ENCODE measurements at places on chromosomes 5 and 9.
A peak's percentile ranks its signal among the peaks of the same experiment; 100 is the strongest.

- H3K36me3 ChIP-seq, result no peaks in the 10 kb centered on the region
- no peaks in the 10 kb centered on the region for H3K4me1 ChIP-seq
- H3K27me3 ChIP-seq, result peaks cover 12% of the 10 kb centered on the region
- H3K27ac ChIP-seq, result no peak overlapping the region
- no peak for DNase-seq
Observed at GRCh38 chr5:36360307-36360706, 58.6 kb upstream of the RANBP3L start.

- DNase-seq, result no peak
- no peaks in the 10 kb centered on the region for H3K36me3 ChIP-seq
- no peak overlapping the region for H3K27ac ChIP-seq
- no peaks in the 10 kb centered on the region for H3K4me1 ChIP-seq
- no peaks in the 10 kb centered on the region for H3K27me3 ChIP-seq
- no peak overlapping the region for H3K4me3 ChIP-seq
Observed at GRCh38 chr9:21696411-21696871, 106.0 kb upstream of the MTAP start.

GRCh38 chr9:133987946-133988665 lies 4.0 kb downstream of the VAV2 start:
- no peak overlapping the region for H3K4me3 ChIP-seq
- H3K4me1 ChIP-seq, result no peaks in the 10 kb centered on the region
- no peaks in the 10 kb centered on the region for H3K27me3 ChIP-seq
- DNase-seq, result no peak
- H3K36me3 ChIP-seq, result no peaks in the 10 kb centered on the region
- H3K27ac ChIP-seq, result no peak overlapping the region

DNA sequence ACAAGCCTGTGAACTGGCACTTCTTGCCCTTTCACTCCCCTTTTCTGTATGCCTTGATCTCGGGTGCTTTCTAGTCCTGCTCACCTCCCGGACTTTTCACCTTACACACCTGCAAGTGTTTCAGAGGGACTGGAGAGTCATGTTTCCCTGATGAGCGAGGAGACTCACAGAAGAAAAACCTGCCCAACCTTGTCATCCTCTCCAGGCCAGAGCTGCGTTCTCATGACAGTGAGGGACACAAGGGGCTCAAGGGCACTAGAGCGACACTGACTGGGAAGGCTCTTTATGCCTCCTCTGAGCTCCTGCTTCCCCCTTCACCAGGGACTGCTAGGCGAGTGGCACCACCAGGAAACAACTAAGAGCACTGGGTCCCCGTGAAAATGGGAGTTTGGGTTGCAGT lies 376.9 kb upstream of the RPS23 start:
- H3K4me1 ChIP-seq, result peaks cover 32% of the 10 kb centered on the region
- H3K27ac ChIP-seq, result peak overlapping the region; percentile 36
- no peak for DNase-seq
- no peak overlapping the region for H3K4me3 ChIP-seq

GRCh38 chr5:74394916-74395880 lies 245.3 kb downstream of the ENC1 start:
- no peak overlapping the region for H3K4me3 ChIP-seq
- H3K4me1 ChIP-seq, result no peaks in the 10 kb centered on the region
- H3K27ac ChIP-seq, result no peak overlapping the region
- no peaks in the 10 kb centered on the region for H3K27me3 ChIP-seq
- H3K36me3 ChIP-seq, result no peaks in the 10 kb centered on the region
- no peak for DNase-seq

DNA sequence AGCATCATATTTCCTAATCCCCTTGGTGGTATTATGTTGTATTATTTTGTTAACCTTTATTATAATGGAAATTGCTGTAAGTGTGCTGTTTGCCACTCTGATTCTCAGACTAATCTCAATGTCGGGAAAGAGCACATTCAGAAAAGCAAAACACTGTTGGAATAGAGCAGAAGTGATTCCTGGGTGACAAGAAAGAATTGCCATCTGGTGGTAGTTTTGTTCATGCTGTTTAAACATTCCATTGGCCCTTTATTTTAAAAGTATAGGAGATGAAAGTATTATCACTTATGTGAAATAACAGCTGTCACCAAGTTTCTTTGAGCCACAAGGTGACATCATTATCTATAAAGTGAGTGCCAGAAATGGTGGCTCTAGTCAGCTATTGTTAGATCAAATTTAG lies 301.3 kb upstream of the SGCD start:
- H3K4me1 ChIP-seq, result no peaks in the 10 kb centered on the region
- H3K36me3 ChIP-seq, result no peaks in the 10 kb centered on the region
- H3K27ac ChIP-seq, result no peak overlapping the region
- H3K4me3 ChIP-seq, result no peak overlapping the region
- H3K27me3 ChIP-seq, result no peaks in the 10 kb centered on the region
- DNase-seq, result no peak

DNA sequence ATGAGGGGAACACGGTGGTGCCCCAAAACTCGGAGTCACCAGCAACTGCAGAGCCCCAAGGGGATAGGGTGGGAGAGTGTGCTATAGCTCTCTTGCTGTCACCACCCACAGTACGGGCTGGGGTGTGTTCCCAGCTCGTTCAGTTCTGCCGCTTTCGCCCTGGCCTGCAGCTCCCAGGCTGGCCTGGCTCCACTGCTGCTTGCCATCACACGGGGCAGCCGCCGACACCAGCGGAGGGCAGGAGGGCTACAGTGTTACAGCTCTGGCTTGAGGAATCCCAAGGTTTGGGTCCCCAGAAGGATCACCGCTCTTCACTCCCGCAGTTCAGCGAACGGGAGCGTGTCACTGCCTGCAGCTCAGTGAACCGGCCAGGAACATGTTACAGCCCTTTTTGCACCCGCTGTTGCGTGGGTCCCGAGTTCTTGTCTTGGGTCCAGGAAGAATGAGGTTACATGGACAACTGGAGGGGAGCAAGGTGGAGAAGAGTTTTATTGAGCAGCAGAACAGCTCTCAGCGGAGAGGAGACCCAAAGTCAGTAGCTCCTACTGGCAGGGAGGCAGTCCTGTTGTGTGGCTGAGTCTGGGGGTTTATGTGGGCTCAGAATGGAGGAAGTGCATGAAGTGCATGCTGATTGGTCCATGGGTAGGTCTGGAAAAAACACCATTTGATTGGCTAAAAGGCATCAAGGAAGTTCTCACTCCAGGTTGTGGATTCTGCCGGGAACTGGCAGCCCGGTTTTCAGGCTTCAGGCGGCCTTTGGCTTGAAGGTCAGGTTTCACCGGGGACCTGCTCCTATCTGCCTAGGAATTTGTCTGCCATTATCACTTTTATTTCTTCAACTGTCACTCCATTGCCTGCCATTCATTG lies 113.4 kb downstream of the EHMT1 start:
- H3K36me3 ChIP-seq, result peaks cover 74% of the 10 kb centered on the region
- no peak overlapping the region for H3K4me3 ChIP-seq
- H3K27ac ChIP-seq, result no peak overlapping the region
- no peaks in the 10 kb centered on the region for H3K4me1 ChIP-seq
- no peak for DNase-seq
- no peaks in the 10 kb centered on the region for H3K27me3 ChIP-seq

GRCh38 chr9:20582150-20582549 lies 40.1 kb downstream of the MLLT3 start:
- H3K36me3 ChIP-seq, result peaks cover 16% of the 10 kb centered on the region
- H3K4me1 ChIP-seq, result no peaks in the 10 kb centered on the region
- H3K27ac ChIP-seq, result no peak overlapping the region
- H3K27me3 ChIP-seq, result no peaks in the 10 kb centered on the region
- DNase-seq, result no peak
- no peak overlapping the region for H3K4me3 ChIP-seq

DNA sequence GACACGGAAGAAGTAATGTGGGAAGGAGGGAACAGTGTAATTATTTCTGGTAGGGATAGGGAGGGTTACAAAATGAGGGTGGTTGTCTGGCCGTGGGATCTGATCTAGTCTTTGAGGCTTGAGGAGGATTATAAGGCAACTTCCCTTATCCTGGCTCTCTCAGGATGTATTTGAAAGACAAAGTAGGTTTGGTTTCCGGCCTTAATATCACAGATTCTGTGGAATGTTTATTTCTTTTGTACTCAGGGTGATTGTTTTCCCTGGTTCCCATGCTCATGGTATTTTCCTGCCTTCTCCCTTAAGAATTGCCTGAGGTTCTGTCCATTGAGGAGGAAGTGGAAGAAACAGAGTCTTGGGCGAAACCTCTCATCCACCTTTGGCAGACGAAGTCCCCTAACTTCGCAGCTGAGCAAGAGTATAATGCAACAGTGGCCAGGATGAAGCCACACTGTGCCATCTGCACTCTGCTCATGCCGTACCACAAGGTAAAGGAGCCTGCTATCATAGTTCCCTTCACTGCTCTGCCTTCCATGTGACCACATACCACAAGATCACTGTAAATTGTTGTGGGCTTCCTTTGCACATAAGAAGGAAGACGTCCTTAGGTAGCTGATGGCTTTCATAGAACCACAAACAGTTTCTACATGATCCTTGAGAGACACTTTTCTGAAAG lies 253.8 kb downstream of the KDM4C start:
- peak; percentile 77 for DNase-seq
- H3K27me3 ChIP-seq, result no peaks in the 10 kb centered on the region
- H3K4me1 ChIP-seq, result peaks cover 22% of the 10 kb centered on the region
- H3K36me3 ChIP-seq, result peaks cover 21% of the 10 kb centered on the region
- H3K27ac ChIP-seq, result no peak overlapping the region

GRCh38 chr5:179974946-179975712 lies 67.4 kb upstream of the TBC1D9B start:
- H3K4me3 ChIP-seq, result no peak overlapping the region
- H3K36me3 ChIP-seq, result no peaks in the 10 kb centered on the region
- no peaks in the 10 kb centered on the region for H3K27me3 ChIP-seq
- no peak overlapping the region for H3K27ac ChIP-seq
- H3K4me1 ChIP-seq, result no peaks in the 10 kb centered on the region

- peak overlapping the region; percentile 97 for H3K27ac ChIP-seq
- no peaks in the 10 kb centered on the region for H3K36me3 ChIP-seq
- H3K4me3 ChIP-seq, result peak overlapping the region; percentile 92
- H3K4me1 ChIP-seq, result peaks cover 63% of the 10 kb centered on the region
- H3K27me3 ChIP-seq, result no peaks in the 10 kb centered on the region
Observed at GRCh38 chr5:109691996-109692395, 2.3 kb downstream of the MAN2A1 start.

DNA sequence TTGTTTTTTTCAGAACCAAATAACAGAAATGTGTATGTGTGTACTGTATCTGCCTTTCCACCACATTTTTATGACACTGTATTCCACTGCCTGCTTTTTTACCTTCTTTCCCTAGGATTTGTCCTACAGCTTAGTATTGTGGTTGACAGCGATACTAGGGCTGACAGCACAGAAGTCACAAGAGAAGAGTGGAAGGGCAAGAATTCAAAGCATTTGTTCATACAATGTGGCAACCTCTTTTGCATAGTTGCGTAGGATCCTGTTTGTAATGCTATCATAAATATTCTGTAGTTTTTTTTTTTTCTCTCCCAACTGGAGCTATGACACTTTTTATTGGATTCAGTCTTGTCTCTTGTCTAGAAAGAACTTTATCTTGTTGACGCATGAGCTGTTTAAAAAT lies 5.6 kb upstream of the BNIP1 start:
- H3K4me3 ChIP-seq, result no peak overlapping the region
- H3K27me3 ChIP-seq, result no peaks in the 10 kb centered on the region
- H3K27ac ChIP-seq, result no peak overlapping the region
- peaks cover 1% of the 10 kb centered on the region for H3K36me3 ChIP-seq

- no peak for DNase-seq
- no peak overlapping the region for H3K27ac ChIP-seq
- H3K4me3 ChIP-seq, result no peak overlapping the region
- no peaks in the 10 kb centered on the region for H3K4me1 ChIP-seq
- H3K27me3 ChIP-seq, result no peaks in the 10 kb centered on the region
Observed at GRCh38 chr5:98121036-98121936, 652.2 kb upstream of the RGMB start.

- DNase-seq, result no peak
- no peak overlapping the region for H3K4me3 ChIP-seq
- H3K4me1 ChIP-seq, result peaks cover 6% of the 10 kb centered on the region
- H3K27ac ChIP-seq, result no peak overlapping the region
- no peaks in the 10 kb centered on the region for H3K27me3 ChIP-seq
- H3K36me3 ChIP-seq, result no peaks in the 10 kb centered on the region
Observed at GRCh38 chr9:134454476-134454857, 128.2 kb downstream of the RXRA start.

DNA sequence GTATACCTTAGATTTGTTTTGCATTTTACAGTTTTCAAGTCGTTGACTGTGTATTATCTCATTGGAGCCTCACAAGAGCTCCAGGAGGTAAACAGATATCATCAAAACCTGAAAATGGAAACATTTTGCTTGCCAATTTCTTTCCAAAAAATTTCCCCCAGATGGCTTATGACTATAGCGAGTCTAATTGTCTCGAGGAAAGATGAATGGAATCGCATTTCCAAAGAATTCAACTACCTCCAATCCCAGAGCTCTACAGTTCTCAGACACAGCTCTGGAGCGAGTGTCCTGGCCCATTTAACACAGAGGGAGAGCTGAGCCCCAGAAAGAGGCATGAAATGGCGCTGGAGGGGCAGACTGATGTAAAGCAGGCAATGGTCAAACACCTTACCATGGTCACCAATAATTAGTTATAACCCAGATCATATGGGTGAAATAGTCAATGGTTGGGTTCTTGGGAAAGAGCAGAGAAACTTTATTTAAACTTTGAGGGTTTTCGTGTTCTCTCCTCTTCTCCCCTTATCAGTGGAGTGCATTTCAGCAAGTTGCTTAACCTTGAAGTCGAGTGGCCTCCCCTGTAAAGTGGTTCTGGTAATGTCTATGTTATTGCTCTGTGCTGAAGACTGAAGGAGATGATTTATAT lies 168.2 kb downstream of the ZDHHC21 start:
- H3K27me3 ChIP-seq, result no peaks in the 10 kb centered on the region
- no peak for DNase-seq
- no peak overlapping the region for H3K27ac ChIP-seq
- no peaks in the 10 kb centered on the region for H3K4me1 ChIP-seq
- H3K36me3 ChIP-seq, result no peaks in the 10 kb centered on the region
- H3K4me3 ChIP-seq, result no peak overlapping the region

- H3K27me3 ChIP-seq, result no peaks in the 10 kb centered on the region
- H3K4me3 ChIP-seq, result no peak overlapping the region
- no peaks in the 10 kb centered on the region for H3K4me1 ChIP-seq
- no peaks in the 10 kb centered on the region for H3K36me3 ChIP-seq
Observed at GRCh38 chr5:12330381-12330780, 426.1 kb upstream of the CTNND2 start.

DNA sequence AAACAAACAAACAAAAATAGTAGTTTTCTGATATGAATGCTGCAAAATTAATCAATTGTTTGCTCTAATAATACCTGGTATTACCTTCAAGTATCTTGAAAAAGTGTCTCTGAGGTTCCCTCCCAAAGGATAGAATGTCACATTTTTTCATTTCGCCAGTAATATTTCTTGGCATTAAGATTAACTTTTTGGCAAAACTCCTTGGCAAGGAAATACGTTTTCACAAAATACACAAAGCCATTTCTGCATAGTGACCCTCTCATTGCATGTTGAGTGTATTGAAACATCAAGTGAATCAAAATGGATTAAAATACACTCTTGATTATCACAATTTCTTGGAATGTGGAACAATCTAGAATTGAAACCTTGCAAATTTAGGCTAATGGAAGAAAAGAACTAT lies 230.5 kb downstream of the ATPSCKMT start:
- H3K36me3 ChIP-seq, result no peaks in the 10 kb centered on the region
- no peak overlapping the region for H3K4me3 ChIP-seq
- no peaks in the 10 kb centered on the region for H3K27me3 ChIP-seq
- DNase-seq, result no peak
- no peak overlapping the region for H3K27ac ChIP-seq

All from DND-41 (cell line).